IMR-90 (cell line): ENCODE measurements at places on chromosomes 12 and 14. TPM values are rescaled to one million over a fixed set of nuclear protein-coding genes. Genes with fewer than 3 reads are reported as not detected.

DNA sequence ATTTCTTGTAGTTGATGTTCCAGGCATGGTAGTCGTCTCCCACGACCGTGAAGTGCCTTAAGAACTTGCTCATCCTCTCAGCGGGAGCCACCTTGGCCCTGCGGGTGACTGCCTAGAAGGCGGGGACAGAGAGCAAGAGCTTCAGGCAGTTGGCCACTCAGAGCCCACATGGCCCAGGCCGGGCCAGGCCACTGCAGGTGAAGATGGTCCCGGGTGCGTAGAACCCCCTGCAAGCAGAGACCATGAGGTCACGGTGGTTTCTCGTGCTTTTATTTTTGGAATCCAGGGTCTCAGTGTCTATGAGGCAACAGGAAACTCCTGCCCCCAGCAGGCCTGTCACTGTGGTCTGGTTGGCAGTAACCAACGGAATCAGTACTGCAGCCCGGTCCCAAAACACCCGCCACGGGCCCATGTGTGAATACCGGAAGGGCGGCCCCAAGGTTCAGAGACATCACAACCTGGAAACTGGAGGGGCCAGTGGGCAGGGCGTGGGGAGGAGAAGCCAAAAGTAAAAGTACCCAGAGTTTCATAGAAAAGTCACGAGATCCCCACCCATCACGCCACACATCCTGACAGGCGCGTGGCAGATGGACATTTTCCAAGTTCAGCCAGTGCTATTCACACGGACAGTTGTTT lies 27.5 kb downstream of the HVCN1 start:
- no peak for DNase-seq

Gene C14orf180
- total RNA-seq = not detected in 2 replicates

DNA sequence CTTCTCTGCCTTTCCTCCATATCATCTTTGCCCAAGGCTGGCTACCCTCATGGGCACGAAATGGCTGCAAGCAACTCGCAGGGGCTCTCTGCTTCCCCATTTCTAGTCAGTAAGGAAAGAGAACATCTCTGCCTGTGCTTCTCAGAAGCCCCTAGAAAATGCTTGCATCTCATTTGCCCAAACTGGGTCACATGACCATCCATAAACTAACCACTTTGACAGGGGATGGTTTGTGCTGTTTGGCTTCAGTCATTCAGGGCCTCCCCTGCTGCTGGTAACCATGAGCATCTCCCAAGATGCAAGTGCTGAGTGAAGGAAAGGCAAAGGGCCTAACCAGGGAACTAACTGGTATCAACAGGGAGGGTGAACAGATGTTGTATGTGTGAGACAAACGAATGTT lies 91.1 kb downstream of the CCDC60 start:
- no peak for DNase-seq

Gene CARMIL3
- under 0.01 TPM in 1 of 2 replicates, not detected in the other for total RNA-seq

GRCh38 chr12:57229046-57229633 lies 371 bp upstream of the SHMT2 start:
- DNase-seq = no peak

Gene CYP46A1
- total RNA-seq = under 0.01 and 0.18 TPM in 2 replicates

Gene SERPINA3
- total RNA-seq = under 0.01 and 0.36 TPM in 2 replicates

DNA sequence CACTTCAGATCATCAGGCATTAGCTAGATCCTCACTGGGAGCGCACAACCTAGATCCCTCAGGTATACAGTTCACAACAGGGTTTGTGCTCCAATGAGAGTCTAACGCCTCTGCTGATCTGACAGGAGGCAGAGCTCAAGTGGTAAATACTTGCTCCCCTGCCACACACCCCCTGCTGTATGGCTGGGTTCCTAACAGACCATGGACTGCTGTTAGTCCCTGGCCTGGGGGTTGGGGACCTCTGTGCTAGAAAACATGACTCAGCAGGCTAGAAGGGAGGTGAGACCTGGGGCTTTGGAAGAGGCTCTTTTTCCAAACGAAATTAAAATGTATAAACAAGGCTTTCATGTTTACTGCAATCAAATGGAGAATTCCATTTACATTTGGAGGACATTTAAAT lies 691.1 kb downstream of the FLRT2 start:
- peak; percentile 5 for DNase-seq

DNA sequence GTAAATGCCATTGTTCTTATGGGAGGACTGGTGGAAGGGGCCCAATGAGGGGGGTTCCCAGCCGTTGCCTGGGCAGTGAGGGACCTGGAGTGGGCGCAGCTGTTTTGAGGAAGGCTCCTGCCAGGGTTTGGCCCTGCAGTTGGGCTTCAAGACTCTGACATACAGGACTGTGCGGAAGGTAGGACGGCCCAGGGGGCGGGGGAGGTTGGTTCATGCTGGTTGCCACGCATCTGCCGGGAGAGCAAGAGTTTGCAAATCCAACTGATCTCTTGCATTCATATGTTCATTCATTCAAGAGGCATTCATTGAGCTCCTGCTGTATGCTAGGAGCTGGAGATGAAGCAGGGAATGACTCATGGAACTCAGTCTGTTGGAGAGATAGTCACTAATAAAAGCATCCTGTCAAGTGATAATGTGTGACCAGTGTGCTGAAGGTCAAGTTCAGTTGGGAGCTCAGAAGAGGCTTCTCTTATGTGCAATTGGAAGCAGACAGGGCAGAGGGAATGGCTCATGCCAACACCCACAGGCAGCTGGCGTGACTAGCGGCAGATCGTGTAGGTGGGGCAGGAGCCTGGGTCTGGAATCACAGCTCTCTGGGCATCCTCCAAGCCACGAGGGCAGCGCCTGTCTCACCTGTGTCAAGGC lies 7.8 kb downstream of the SH2B3 start:
- DNase-seq = peak; percentile 77

DNA sequence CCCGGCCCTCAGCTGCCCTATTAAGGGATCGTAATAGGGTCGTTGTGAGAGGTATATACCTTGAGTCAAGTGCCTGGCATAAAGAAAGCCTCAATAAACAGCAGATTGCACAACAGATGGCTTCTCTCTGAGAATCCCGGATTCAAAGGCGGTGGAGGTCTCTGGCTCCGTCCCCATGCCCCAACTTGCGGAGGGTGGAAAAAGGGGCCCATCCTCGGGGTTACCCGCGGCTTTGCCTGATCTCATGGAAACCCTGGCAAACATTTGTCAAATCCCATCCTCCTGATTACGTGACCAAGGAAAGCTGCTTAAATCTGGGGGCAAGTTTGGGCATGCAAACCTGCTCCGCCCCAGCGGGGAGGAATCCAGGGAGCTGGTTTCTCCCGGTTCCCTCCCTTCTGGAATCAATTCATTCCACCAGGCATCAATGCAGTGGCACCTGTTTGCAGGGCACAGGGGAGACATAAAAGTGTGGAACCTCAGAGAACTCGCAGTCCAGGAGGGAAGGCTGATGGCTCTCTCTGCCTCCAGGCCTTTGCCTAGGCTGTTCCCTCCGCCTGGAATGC lies 12.3 kb downstream of the TRPV4 start:
- DNase-seq = no peak

DNA sequence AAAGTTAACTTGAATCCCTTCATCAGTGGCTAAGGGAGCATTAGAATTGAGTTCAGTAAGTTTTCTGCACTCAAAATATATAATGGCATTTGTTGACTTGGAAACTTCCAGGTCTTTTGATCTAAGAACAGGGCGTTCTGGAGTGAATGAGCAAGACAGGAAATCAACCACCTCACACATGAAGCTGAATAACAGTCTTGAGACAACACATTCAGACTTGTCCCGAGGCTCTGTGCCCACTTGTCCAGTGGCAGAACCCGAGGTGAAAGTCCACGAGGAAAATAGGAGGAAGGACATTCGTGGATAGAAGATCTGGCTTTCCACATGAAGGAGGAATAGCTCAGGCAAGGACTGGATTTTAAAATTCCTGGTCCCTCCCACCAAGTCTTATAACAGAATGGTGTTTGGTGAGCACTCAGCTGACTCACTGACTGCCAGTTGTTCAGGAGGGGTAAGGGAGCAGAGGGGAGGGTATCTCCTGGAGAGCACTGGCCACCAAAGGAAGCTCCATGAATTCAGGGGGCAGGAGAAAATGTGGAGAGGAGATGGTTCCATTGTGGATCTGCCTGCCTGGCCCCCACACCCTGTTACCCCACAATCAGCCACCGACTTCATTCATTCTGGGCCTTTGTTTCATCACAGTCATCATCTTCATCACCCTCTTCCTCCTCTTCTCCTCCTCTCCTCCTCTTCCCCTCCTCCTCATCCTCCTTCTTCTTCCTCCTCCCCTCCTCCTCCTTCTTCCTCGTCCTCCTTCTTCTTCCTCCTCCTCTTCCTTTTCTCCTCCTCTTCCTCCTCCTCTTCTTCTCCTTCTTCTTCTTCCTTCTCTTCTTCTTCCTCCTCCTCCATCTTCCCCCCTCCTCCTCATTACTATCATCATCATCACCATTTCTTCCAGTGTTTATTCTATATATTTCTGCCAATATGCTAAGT lies 620.1 kb downstream of the MED13L start:
- no peak for DNase-seq

GRCh38 chr12:124939079-124939420 lies 24.6 kb upstream of the UBC start:
- peak; percentile 88 for DNase-seq

Gene NOS1
- total RNA-seq = not detected in 2 replicates

DNA sequence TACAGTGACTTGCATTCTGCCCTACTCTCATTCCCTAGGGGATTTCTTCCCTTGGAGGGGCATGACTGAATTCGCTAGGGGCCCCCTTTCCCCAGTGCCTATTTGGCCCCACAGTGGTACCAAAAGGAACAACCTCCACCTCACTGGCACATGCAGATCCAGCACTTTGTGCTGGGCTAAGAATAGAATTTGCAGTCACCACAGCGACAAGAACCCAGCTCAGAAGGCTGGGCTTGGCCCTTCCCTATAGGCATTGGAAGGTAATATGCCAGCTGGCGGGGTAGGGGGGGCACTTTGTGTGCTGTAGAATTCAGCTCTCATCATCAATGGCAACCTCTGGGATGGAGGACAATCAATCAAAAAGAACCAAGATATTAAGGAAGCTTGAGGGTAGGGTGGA lies 13.9 kb downstream of the BAZ2A start:
- DNase-seq = no peak

- peak; percentile 70 for DNase-seq
Observed at GRCh38 chr14:70416725-70417349, at the start of gene SYNJ2BP. TSS of gene SYNJ2BP (minus strand) at chr14:70417090. CDS start at chr14:70416963, 127 bp downstream.

- no peak for DNase-seq
Observed at GRCh38 chr14:95301527-95302187, 18.1 kb downstream of the CLMN start.

Gene HCAR1
- total RNA-seq = under 0.01 TPM in 1 of 2 replicates, not detected in the other

GRCh38 chr12:101925361-101925760 lies 48.0 kb downstream of the DRAM1 start:
- peak; percentile 99 for DNase-seq
